Smooth muscle cell of trachea (primary cell): ENCODE measurements at places on chromosomes 13 and 19. TPM values are rescaled to one million over a fixed set of nuclear protein-coding genes. Genes with fewer than 3 reads are reported as not detected.

Gene EXOC3L2
- total RNA-seq, result 0.17 TPM in 1 of 2 replicates, not detected in the other

Gene MYO16
- total RNA-seq, result 0.17 and 0.29 TPM in 2 replicates

Gene ZNF573
- 6.5 and 8.4 TPM in 2 replicates for total RNA-seq

Gene PSG2
- 0.50 TPM in 1 of 2 replicates, not detected in the other for total RNA-seq

Gene FOSB
- 0.73 and 3.3 TPM in 2 replicates for total RNA-seq

Gene HDGFL2
- total RNA-seq, result 64.4 and 64.8 TPM in 2 replicates

Gene CYP4F8
- total RNA-seq, result not detected in 2 replicates

Gene AXL
- 369 and 387 TPM in 2 replicates for total RNA-seq

Gene ADGRE3
- not detected in 2 replicates for total RNA-seq

Gene NPAS1
- total RNA-seq, result 0.83 TPM in 1 of 2 replicates, not detected in the other

Gene SYDE1
- 30.4 and 40.0 TPM in 2 replicates for total RNA-seq

Gene CRX
- total RNA-seq, result not detected in 2 replicates

Gene MAP4K1
- 0.33 and 0.58 TPM in 2 replicates for total RNA-seq

Gene SIGLEC12
- total RNA-seq, result not detected in 2 replicates

Gene PRSS57
- total RNA-seq, result 0.17 TPM in 1 of 2 replicates, not detected in the other

Gene DMAC2
- total RNA-seq, result 44.0 and 46.1 TPM in 2 replicates

Gene CYP4F12
- total RNA-seq, result not detected in 2 replicates

Gene ZNF441
- 12.2 and 15.9 TPM in 2 replicates for total RNA-seq

Gene FCER2
- not detected in 2 replicates for total RNA-seq

Gene LRG1
- total RNA-seq, result not detected in 2 replicates

Gene SMIM44
- total RNA-seq, result not detected in 2 replicates

Gene TMIGD2
- not detected in 2 replicates for total RNA-seq

Gene MAST1
- 0.15 and 3.3 TPM in 2 replicates for total RNA-seq

Gene SEMA6B
- 0.29 and 0.50 TPM in 2 replicates for total RNA-seq

Gene GAPDHS
- total RNA-seq, result 0.17 TPM in 1 of 2 replicates, not detected in the other

Gene PRR20D
- total RNA-seq, result not detected in 2 replicates

Gene PIP5K1C
- total RNA-seq, result 27.6 and 60.0 TPM in 2 replicates

Gene ZNF345
- 2.8 and 4.9 TPM in 2 replicates for total RNA-seq

Gene LRRC25
- total RNA-seq, result 0.15 and 0.50 TPM in 2 replicates

Gene CLEC17A
- under 0.01 TPM in 2 replicates for total RNA-seq

Gene ZNF726
- 0.83 and 4.1 TPM in 2 replicates for total RNA-seq

Gene VN1R2
- not detected in 2 replicates for total RNA-seq

Gene CTXN1
- total RNA-seq, result 1.7 and 2.5 TPM in 2 replicates

Gene LCP1
- 0.33 TPM in 1 of 2 replicates, not detected in the other for total RNA-seq

Gene N4BP2L1
- total RNA-seq, result 2.5 and 4.5 TPM in 2 replicates

Gene SYNGR4
- not detected in 2 replicates for total RNA-seq

Gene PSPN
- total RNA-seq, result 1.2 and 1.7 TPM in 2 replicates

Gene C1QTNF9B
- 0.33 and 0.44 TPM in 2 replicates for total RNA-seq

Gene PSG7
- total RNA-seq, result 0.17 and 0.44 TPM in 2 replicates

Gene PIBF1
- 22.2 and 28.5 TPM in 2 replicates for total RNA-seq

Gene ZNF177
- 1.3 and 1.9 TPM in 2 replicates for total RNA-seq
